ENCODE measurements at places on chromosomes 5 and 9. TPM values are rescaled to one million over a fixed set of nuclear protein-coding genes. Genes with fewer than 3 reads are reported as not detected.

GRCh38 chr9:71518045-71518827 lies 250.1 kb downstream of the CEMIP2 start:
- H3K27ac ChIP-seq, result 0 out of 2 replicates have a peak overlapping the region, but pooled peaks have one; percentile 10
- H3K4me3 ChIP-seq, result no peak overlapping the region
- H3K4me1 ChIP-seq, result peaks cover 20% of the 10 kb centered on the region
- no peaks in the 10 kb centered on the region for H3K36me3 ChIP-seq
- DNase-seq, result no peak
- no peaks in the 10 kb centered on the region for H3K27me3 ChIP-seq

LAMC3 gene
- 19.2 TPM for total RNA-seq

DNA sequence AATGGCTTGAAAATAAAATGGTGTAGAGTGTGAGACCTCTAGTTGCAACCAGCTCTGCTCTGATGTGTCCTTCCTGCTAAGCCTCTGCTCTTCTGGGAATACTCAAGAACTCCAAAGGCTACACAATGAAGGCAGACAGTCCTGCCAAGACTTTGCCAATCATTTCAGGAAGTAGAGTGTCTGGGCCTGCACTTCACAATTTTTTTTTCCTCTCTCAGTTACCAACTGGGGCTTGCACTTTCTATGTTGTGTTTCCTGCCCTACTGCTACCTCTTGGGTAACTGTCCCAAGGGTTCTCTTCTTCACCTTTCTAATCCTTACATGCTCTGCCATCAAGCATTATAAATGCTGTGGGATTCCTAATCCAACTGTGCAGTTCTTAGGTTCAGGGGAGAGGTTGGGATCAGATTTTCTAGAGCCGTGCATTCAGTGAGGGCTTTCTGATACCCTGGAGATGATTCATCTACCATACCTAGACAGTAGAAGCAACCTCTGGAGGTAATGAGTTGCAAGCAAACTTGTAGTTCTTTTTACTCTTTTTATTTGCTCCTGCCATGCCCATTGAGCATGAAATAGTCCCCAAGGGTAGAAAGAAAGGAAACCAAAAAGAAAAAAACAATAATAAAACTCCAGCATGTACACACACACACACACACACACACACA lies 365.9 kb downstream of the MLLT3 start:
- no peaks in the 10 kb centered on the region for H3K4me1 ChIP-seq
- H3K36me3 ChIP-seq, result no peaks in the 10 kb centered on the region
- H3K4me3 ChIP-seq, result no peak overlapping the region
- DNase-seq, result no peak
- H3K27ac ChIP-seq, result no peak overlapping the region
- H3K27me3 ChIP-seq, result no peaks in the 10 kb centered on the region

FOXI1 gene
- not detected for total RNA-seq

DNA sequence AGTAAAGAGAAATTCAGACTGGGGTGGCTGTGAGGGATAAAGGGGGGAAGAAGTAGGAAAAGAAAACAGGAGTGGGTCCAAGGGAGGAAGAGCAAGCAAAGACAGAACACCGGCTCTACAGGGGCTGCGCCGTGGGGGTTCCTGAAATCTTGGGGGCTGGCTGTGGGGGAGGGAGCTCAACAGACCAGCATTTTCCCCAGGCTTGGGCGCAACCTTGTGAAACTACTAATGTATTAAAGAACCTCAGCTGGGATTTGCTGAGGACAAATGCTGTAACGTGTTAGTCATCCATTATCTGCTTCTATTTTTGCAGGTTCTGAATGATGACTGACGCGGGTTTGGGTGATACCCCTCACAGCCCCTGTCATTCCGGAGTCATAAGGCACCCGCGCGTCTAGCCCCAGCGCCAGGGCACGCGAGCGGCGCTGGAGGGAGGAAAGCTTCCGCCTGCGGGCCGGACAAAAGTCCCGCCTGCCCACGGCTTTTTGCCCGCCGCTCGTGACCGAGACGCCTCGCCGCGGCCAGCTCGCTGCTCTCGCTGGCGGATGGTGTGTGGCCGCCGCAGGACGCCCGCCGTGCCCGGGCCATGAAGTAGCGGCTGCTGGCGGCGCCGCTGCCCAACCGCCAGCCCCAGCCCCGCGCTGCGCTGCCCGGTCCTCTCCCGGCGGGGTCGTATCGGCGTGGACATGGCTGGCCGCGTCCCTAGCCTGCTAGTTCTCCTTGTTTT lies 110.6 kb downstream of the PAM start:
- peaks cover 6% of the 10 kb centered on the region for H3K27me3 ChIP-seq
- H3K27ac ChIP-seq, result peak overlapping the region; percentile 27
- H3K4me3 ChIP-seq, result peak overlapping the region; percentile 67
- H3K4me1 ChIP-seq, result peaks cover 25% of the 10 kb centered on the region

DNA sequence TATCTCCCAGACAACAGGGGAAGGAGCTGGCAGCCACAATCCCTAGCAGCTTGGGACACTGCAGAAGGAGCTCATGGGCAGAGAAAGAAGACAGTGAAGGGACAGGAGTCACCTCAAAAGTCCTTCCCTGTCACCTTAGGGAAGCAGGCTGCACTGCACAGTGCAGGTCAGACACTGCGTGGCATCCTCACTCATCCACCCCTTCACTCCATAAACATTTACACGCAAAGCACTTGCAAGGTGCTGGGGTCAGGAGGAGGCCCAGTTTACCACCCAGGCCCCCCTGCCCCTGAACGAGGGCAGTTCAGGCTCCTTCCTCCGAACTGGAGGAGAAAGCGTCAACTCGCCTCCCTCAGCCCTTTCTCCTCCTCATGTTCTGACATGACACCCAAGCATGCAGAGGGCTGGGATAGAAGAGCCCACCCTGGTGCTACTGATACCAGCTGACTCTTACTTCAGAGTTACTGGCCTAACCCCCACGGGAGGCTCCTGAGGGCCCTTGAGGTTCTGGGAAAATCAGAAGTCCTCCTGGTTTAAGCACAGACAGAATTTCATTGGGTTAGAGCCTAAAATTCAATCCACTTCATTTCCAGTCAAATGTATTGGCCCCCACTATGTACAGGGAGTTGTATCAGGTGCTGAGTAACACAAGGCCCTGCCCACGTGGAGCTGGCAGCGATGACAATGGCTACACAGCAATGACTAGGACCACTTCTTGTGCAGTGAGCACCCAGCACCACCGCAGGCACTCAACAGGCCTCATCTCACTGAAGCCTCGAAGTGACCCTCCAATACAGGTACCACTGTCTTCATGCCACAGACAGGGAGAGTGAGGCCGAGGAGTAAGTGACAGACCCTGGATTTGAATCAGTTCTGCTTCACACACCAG lies 70.4 kb downstream of the RAPGEF1 start:
- H3K4me3 ChIP-seq, result no peak overlapping the region
- peaks cover 43% of the 10 kb centered on the region for H3K4me1 ChIP-seq
- H3K36me3 ChIP-seq, result peaks cover 3% of the 10 kb centered on the region
- DNase-seq, result no peak

DNA sequence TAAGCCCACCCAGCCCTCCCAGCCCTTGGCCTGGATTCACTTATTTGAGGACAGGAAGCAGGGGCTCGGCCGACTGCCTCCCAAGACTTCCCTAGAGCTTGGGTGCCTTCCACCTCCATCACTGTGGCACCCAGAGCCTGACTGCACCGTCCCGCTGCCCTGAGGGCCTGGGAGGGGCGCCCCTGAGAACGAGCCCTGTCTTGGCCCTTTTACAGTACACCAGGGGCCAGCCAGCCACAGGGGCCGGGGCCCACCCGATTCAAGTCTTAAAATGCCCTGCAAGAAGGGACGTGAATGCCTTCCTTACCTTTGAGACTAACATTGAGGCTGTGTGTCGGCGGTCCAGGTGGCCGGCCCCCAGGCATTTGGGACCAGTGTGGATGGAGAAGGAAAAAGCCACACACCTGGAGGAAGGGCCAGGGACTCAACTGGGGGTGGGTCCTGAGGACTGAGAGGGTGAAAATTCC lies 16.8 kb downstream of the FAM78A start:
- no peaks in the 10 kb centered on the region for H3K36me3 ChIP-seq
- no peaks in the 10 kb centered on the region for H3K27me3 ChIP-seq
- DNase-seq, result peak; percentile 2
- H3K4me1 ChIP-seq, result no peaks in the 10 kb centered on the region

GRCh38 chr5:146669656-146670055 lies 153.7 kb upstream of the GPR151 start:
- H3K4me3 ChIP-seq, result no peak overlapping the region
- DNase-seq, result no peak
- H3K27me3 ChIP-seq, result no peaks in the 10 kb centered on the region
- H3K36me3 ChIP-seq, result no peaks in the 10 kb centered on the region

Data from GM23338 (cell line).